ENCODE measurements at places on chromosomes 3 and 15. TPM values are rescaled to one million over a fixed set of nuclear protein-coding genes. Genes with fewer than 3 reads are reported as not detected.

CACNA2D3 gene
- total RNA-seq, result 13.5 TPM

LDHAL6B gene
- not detected for total RNA-seq

- no peaks in the 10 kb centered on the region for H3K36me3 ChIP-seq
- no peak overlapping the region for H3K4me3 ChIP-seq
- no peaks in the 10 kb centered on the region for H3K27me3 ChIP-seq
- H3K27ac ChIP-seq, result no peak overlapping the region
- H3K4me1 ChIP-seq, result peaks cover 50% of the 10 kb centered on the region
- DNase-seq, result no peak
Measured at GRCh38 chr3:24303057-24303754, 191.4 kb downstream of the THRB start.

CLEC3B gene
- 41.7 TPM for total RNA-seq

DNA sequence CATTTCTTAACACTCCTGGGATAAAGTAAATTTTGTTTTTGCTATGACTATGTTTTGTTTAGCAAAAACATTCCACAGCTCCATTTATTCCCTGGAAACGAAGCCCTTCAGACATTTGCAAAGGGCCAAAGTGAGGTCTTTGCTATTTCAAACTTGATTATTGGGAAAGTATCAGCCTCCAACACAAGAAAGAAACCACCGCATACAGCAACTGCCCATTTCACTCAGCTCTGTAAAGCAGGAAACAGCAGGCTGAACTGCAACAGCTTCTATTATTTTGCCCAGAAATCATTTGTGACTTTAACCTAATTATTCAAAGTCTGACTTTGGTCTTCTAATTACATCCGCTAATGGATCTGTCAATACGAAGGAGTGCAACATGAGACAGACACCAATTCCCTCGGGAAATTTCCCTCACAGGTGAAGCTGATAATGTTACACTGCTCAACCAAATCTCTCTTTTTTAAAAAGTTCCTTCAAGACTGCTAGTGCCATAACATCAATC lies 72.1 kb downstream of the RFTN1 start:
- DNase-seq, result no peak
- no peaks in the 10 kb centered on the region for H3K36me3 ChIP-seq
- peaks cover 15% of the 10 kb centered on the region for H3K4me1 ChIP-seq
- H3K4me3 ChIP-seq, result no peak overlapping the region
- H3K27me3 ChIP-seq, result no peaks in the 10 kb centered on the region
- peak overlapping the region; percentile 21 for H3K27ac ChIP-seq

Data from psoas muscle (tissue), 8 donors.